Cerebellar nuclear complex (tissue), 1 donor: ENCODE measurements at places on chromosomes 12 and 14.

- DNase-seq: no peak
Measured at GRCh38 chr12:94320109-94320508, 139.6 kb downstream of the CEP83 start.

- DNase-seq: no peak
Measured at GRCh38 chr12:13504074-13504473, 307.5 kb downstream of the EMP1 start.

GRCh38 chr12:3075315-3075714 lies 1.9 kb upstream of the TSPAN9 start:
- DNase-seq: no peak

GRCh38 chr12:84969226-84969625 lies 56.6 kb upstream of the SLC6A15 start:
- DNase-seq: no peak

- DNase-seq: no peak
Measured at GRCh38 chr12:85616201-85616600, 220.0 kb downstream of the RASSF9 start.

DNA sequence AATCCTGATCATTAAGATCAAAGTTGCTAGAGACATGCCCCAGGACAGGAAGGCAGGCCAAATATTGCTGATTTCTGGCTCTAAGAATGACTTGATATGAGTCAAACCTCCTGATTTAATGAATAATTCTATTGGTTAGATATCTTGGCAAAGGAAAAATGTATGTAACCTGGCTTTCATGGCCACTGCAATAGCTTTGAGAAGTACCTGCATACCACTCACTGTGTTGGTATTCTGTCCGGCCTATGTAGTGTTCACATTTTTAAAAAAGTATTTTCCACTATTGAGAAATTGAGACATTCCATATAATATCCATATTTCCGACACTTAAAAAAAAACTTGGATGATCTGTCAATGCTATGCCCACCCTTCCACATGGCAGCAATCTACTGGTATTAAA lies 283.1 kb upstream of the SOX5 start:
- DNase-seq: no peak

GRCh38 chr12:17381211-17381610 lies 708.8 kb downstream of the RERGL start:
- no peak for DNase-seq

GRCh38 chr12:131315601-131316000 lies 361.9 kb downstream of the ADGRD1 start:
- no peak for DNase-seq

GRCh38 chr14:35215110-35215813 lies 76.9 kb upstream of the PSMA6 start:
- DNase-seq: no peak

DNA sequence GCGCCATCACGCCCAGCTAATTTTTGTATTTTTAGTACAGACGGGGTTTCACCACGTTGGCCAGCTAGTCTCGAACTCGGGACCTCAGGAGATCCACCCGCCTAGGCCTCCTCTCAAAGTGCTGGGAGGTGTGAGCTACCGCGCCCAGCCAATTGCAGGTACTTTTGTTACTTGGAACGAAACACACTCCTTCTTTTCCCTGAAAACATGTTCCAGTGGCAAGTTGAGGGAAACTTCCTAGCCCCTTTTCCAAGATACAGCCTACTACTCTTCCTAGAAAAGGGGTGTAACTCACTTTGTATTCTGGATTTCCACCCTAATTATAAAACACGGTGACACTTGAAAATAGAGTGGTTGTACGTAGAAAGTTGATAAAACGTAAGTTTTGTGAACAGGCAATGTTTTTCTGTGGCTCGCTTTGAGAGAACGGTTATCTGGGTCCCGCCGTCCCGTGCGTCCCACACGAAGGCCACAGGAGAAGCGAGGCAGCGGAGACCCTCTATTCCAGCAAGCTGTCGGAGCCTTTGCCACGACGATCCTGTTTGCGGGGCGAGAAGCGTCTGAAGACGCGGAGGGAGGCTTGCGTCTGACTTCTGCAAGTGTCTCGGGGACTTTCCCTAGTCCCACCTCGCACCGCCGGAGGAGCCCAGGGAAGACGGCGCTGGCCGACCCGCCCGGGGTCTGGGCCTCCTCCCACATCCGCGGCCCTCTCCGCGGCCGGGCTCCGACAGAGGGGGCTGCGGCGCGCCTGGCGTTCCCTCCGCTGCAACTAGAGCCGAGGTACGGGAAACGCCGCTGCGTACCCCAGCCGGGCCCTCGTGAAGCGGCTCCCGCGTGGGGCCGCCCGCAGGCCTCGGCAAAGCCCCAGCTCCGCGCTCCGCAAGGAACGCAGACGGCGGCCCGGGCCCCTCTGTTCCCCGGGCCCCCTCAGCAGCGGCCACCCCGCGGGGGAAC lies 745 bp downstream of the CDCA4 start:
- no peak for DNase-seq
